ENCODE measurements at places on chromosomes 1 and 21. TPM values are rescaled to one million over a fixed set of nuclear protein-coding genes. Genes with fewer than 3 reads are reported as not detected.

The RRAGC gene
- 21.0 TPM for total RNA-seq

The DAB1 gene
- 0.13 TPM for total RNA-seq

The ANGPTL1 gene
- not detected for total RNA-seq

The ST6GALNAC5 gene
- 0.26 TPM for total RNA-seq

The FAAP20 gene
- total RNA-seq, result 14.2 TPM

The IGSF9 gene
- total RNA-seq, result 6.3 TPM

The MCOLN3 gene
- total RNA-seq, result 2.4 TPM

The OR10J1 gene
- not detected for total RNA-seq

The ACTL8 gene
- not detected for total RNA-seq

The GJA4 gene
- total RNA-seq, result not detected

The CELA2A gene
- total RNA-seq, result not detected

The LDLRAD1 gene
- 0.26 TPM for total RNA-seq

The NT5C1A gene
- not detected for total RNA-seq

The ANGPTL3 gene
- total RNA-seq, result not detected

The ADAMTS4 gene
- total RNA-seq, result not detected

The SPRR2E gene
- total RNA-seq, result 3.7 TPM

The GRIK1 gene
- not detected for total RNA-seq

The SPATA17 gene
- total RNA-seq, result 0.53 TPM

The FMO2 gene
- total RNA-seq, result not detected

The TLR5 gene
- total RNA-seq, result 0.79 TPM

The FAM167B gene
- total RNA-seq, result 0.26 TPM

The RWDD3 gene
- 13.2 TPM for total RNA-seq

The RAB3B gene
- total RNA-seq, result 3.4 TPM

The RPL22 gene
- 194 TPM for total RNA-seq

The PARS2 gene
- 5.3 TPM for total RNA-seq

The PDXK gene
- 591 TPM for total RNA-seq

Measured in bronchial epithelial cell (primary cell).